ENCODE measurements at places on chromosomes 12 and 14.

DNA sequence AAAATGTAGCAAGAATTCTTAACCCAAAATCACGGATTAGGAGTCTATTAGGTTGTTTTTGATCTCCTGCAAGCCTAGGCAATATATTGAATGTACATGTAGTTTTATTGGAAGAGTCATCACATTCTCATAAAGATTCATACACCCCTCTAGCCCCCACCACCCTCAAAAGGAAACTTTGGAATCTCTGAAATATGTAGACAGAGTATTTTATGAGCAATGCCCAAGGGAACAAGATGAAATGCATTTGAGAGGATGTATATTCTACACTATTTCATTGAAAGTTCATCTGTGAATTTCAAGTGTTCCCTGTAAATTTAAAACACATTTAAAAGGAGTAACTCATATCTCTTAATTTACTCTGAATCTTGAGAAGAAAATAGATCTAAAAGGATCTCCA lies 103.7 kb downstream of the SYT1 start:
- DNase-seq: no peak

GRCh38 chr14:100348784-100349685 lies 25.9 kb downstream of the SLC25A47 start:
- no peak for DNase-seq

DNA sequence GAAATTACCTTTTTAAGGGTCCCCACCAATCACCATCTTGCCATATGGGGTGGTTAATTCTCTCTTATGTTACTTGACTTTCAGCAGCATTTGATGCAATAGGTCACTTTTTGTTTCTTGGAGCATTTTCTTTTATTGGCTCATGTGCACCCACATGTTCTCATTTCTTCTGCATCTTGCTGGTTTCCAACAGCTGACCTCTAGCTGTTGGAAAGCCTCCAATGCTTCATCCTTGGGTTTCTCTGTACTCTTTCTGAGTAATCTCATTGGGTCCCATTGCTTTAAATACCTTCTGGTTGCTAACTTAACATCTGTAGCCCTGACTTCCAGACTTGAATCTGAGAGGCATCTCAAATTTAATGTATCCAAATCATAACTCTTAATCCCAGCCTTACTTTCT lies 116.8 kb downstream of the CRADD start:
- no peak for DNase-seq

GRCh38 chr12:98533723-98534251 lies 18.4 kb downstream of the TMPO start:
- DNase-seq: no peak

- DNase-seq: no peak
Measured at GRCh38 chr14:90613453-90613852, 202.8 kb downstream of the TTC7B start.

DNA sequence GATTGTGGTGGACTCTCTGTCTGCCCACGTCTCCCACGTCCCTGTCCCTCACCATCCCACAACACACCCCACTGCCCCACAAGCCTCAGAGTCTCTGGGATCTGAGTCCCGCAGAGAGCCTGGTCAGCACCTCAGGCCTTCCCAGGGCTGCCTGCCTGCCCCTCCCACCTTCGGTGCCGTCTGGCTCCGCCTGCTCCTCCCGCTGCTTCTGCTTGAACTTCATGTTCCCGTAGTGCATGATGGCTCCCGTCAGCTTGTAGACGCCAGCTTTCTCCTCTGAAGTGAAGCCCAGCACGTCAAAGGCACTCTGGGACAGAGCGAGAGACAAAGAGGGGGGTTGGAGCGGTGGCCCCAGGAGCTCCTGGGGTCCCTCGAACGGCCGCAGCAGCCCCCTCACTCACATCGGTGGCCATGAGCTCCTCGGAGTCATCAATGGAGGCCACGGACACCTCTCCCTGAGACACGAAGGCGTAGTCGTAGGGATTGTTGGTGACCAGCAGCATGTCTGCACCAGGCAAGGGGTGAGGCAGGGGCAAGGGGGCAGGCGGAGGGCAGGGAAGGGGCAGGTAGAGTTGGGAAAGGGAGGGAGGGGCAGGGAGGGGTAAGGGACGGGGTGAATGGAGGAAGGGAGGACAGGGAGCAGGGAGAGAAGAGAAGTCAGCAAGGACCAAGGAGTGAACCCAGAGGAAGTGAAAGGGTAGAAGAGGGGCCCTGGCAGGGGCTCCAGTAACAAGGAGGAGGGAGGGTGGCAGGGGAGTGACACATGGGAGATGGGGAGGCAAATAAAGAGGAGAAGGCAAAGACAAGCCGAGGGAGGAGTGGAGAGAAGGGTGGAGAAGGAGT lies 5.6 kb downstream of the MYH6 start:
- no peak for DNase-seq

DNA sequence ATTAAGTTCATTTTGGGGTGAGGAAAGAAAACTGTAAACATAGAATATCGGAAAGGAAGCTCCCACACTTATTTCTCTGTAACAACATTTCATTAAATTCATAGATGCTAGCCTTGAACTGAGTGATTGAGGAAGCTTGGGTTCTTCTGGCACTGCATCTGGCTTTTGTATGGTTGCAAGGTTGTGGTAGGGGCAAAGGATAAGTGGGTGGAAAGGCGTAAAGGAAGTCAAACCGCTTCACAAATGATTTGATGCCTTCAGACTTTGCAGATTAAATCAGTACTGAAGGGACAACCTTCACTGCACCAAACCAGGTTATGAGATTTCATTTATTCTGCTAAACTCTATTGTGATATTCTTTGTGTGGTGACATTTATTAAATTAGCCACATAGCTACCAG lies 28.1 kb upstream of the PAX9 start:
- DNase-seq: no peak

DNA sequence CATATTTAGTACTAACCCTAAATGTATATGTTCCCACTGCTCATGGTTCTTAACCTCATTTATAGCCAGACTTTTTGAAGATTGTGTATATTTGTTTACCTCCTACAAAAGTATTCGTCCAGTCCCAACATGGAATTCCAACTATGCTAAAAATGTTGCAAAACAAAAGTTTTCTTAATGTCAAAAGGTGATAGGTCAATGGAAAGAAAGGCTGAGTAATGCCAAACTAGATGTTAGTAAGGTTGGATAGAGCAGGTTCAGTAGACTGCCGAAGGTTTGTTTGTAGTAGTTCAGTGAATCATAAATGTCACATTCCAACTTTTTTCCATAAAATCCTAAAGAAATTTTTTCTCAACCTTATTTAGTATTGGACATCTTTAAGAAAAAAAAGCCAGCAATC lies 874.5 kb downstream of the FLRT2 start:
- DNase-seq: no peak

- DNase-seq: peak; percentile 93
Measured at GRCh38 chr12:49121047-49121696, 10.0 kb downstream of the TUBA1B start.

- DNase-seq: no peak
Measured at GRCh38 chr12:31835276-31835882, 106.6 kb upstream of the AMN1 start.

- DNase-seq: no peak
Measured at GRCh38 chr12:47207340-47207717, 127.6 kb upstream of the AMIGO2 start.

GRCh38 chr12:65147312-65147905 lies 22.0 kb upstream of the LEMD3 start:
- no peak for DNase-seq

DNA sequence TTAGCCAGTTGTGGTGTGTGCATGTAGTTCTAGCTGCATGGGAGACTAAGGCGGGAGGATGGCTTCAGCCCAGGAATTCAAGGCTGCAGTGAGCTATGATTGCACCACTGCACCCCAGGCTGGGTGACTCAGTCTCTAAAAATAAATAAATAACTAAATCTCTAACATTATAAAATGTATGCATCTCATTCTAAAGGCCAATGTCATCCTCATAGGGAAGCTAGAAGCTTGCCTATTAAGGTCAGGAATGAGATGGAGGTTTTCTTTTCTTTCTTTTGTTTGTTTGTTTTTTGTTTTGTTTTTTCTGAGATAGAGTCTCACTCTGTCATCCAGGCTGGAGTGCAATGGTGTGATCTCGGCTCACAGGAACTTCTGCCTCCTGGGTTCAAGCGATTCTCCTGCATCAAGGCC lies 48.8 kb upstream of the PAPLN start:
- DNase-seq: peak; percentile 36

- no peak for DNase-seq
Measured at GRCh38 chr12:10943167-10943566, 4.1 kb upstream of the TAS2R14 start.

DNA sequence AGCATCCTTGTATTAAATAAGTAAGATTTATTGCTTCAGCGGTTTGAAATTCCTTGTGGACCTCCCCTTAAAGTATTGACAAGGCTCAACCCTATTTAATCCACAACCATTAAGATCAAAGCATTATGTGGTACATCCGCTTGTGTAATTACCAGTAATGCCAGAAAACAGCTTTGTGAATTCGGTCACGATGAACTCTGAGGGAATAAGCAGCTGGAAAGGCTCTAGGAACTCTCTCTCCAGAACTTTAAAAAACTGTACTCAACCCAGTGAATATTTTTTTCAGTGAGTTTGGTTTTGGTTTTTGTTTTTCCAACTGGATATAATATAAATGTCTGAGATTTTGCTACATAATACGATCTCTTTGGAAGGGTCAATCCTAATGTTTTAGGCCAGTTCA lies 49.3 kb upstream of the DIO2 start:
- DNase-seq: no peak

DNA sequence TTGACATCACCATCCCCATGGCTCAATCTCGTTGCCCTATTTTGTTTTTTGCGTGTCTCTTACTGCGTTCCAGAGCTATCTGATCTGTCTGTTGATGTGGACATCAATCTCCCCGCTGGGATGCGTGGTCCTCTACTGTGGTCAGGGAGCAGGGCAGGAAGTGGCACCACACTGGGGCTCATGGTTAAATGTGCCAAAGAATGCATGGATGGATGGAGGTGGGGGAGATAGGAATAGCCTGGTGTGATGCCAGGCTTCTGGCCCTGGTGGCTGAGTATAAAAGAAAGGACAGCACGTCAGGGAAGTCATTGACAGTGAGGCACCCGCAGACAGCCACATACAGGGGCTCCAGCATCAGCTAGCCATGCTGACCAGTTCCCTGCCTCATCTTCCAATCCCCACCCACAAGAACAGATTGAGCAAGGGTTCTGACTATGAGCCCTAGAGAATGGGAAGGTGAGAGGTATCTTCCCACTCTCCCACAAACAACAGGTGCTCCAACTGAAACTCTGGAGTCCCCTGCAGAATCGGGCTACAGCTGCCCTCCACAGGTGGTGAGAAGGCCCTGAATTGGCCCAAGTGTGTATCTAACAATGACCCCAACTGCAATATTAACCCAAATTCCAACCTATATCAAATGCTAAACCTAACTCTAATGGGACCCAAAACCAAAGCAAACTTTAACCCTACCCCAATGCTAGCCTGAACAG lies 2.7 kb upstream of the BEGAIN start:
- DNase-seq: no peak

GRCh38 chr12:47980197-47980596 lies 16.8 kb downstream of the TMEM106C start:
- no peak for DNase-seq

- DNase-seq: no peak
Measured at GRCh38 chr12:12891881-12892355, 556 bp downstream of the GPRC5A start.

DNA sequence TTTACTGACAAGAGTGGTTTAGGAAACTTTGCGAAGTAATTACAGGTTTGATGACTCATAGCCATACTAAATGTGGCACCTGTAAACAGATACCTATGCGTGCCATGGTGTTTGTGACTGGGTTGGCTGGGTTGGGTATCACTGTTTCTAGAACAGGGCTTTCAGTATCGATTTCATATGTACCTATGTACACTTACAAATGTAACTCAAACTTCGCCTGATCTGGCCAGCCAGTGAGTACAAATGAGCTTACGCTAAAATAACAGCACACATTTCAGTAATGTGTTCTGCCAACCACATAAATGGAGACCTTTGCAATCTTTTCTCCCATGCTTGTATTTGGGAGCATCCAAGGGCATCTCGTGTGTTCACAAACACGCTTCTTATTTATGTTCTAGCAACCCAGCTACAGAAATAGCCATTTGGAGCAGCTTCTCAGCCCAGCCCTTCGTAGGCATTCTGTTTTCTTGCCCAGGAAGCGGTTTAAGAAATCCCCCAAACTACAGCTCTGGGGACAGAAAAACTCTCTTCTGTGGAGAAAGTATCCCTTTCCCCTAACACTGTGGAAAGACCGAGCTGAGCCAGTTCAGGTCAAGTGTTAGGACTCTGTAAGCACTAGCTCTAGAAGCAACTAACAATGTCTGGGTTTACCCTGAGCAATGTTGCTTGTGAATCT lies 42.3 kb upstream of the MDM1 start:
- DNase-seq: no peak

- DNase-seq: no peak
Measured at GRCh38 chr12:870378-870777, 79.1 kb downstream of the RAD52 start.

DNA sequence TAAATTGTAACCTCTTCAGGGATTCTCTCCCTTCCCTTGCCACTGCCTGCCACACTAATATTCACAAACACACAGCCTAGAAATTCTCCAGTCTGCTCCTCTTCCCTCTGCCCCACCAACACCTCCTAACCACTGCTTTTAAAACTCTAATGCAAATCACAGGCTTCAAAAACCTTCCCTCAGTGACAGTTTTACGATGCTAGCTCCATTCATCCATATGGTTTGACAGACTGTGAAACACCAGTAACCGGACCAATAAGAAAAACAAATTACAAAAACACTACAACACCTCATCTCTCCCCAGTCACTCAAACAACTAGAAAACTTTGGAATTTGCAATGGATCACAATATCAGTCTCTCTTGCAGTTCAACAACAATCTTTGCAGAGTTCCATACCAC lies 5.7 kb downstream of the DPF3 start:
- no peak for DNase-seq

- DNase-seq: peak; percentile 6
Measured at GRCh38 chr12:110993434-110993833, 73.1 kb upstream of the MYL2 start.

DNA sequence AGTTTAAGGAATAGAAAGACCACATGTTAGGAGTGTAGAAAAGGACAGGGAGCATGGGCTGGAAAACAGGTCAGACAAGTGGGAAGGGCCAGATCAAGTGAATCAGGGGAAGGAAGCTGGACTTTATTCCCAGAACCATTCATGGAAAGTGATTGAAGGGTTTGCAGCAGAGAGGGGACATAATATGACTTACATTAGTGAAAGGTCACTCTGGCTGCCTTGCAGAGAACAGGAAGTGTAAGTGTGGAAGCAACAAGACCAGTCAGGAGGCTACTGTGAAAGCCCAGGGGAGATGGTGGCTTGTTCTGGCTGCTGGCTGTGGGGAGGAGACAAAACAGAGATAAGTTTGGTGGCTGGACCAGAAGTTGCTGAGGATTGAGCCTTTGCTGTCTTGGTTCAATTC lies 69.1 kb downstream of the VCPKMT start:
- no peak for DNase-seq

DNA sequence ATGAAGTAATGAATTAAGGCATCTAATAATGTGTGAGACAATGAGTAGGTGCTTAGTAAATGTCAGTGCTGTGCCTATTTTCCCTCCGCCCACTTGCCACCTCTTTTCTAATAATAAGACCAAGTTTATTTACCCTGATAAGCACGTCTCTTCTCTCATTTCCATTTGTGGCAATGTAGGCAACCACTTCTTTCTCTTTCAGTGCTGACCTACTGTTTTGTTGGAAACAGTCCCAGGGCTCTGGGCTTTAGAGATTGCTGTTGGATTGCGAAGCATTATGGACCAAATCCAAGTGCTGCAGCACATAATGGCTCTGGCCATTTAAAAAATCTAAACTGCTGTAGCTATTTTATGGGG lies 141.3 kb upstream of the PLEKHG7 start:
- DNase-seq: no peak

Measured in RKO (cell line).